ENCODE measurements at places on chromosomes 1 and 21. TPM values are rescaled to one million over a fixed set of nuclear protein-coding genes. Genes with fewer than 3 reads are reported as not detected.

Gene UTS2
- not detected for total RNA-seq

Gene AADACL4
- total RNA-seq, result not detected

Gene RIIAD1
- not detected for total RNA-seq

GRCh38 chr1:31904339-31905092 lies 33.7 kb downstream of the PTP4A2 start:
- no peak for DNase-seq

GRCh38 chr21:41142051-41142795 lies 25.7 kb upstream of the BACE2 start:
- DNase-seq, result no peak

- no peak for DNase-seq
Measured at GRCh38 chr1:239302696-239303095, 83.7 kb upstream of the CHRM3 start.

- no peak for DNase-seq
Measured at GRCh38 chr1:10113501-10113900, 80.7 kb downstream of the UBE4B start.
